ENCODE measurements at places on chromosomes 6 and 20.

GRCh38 chr6:25660512-25660911 is 8.5 kb downstream of the SCGN start:
- no peak for DNase-seq

DNA sequence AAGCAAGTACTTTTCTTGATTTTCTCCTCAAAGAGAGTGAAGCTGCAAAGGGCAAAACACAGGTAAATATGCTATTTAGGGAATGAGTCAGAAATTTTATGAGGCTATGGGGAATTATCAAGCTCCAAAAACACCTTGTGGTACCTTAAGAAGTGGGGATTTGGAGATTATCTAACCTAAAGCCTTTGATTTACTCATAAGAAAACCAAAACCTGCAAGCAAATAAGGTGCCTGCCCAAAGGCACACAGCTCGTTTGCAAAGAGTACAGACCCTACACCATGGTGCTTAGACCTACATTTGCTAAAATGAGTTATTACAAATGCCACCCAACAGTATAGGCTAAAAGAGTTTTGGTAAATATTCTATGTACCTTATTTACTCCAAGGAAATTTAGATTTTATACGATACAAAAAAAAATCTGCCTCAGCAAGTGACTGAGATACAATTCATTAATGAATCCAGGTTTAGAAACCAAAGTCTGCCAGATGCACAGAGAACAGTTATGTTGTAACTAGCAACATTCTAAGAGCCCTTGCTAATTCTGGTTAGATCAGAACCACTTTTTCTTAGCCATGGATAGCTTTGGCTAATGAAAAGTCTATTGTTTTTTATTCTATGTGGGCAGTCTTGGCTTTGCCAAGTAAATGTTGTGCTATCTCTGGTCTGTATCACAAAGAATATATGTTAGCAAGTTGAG is 101.5 kb downstream of the KHDC1L start:
- DNase-seq = no peak

DNA sequence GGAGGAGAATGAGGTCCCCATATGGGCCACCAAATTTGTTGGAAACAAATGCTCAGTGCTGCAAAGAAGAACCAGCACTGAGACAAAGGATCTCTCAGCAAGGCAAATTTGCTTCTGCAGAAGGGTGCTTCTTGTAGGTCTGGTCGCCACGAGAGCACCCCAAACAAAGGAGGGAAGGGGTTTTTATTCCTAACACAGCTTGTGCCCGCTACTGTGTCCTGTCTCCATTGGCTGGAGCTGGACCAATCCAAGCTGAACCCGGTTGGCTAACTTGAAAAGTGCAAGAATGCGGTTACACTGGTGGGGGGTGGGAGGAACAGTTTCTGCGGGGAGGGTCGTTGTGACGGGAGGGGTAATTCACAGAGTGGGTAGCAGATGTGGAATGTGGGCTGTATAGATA is 54.1 kb upstream of the TULP1 start:
- no peak for DNase-seq

DNA sequence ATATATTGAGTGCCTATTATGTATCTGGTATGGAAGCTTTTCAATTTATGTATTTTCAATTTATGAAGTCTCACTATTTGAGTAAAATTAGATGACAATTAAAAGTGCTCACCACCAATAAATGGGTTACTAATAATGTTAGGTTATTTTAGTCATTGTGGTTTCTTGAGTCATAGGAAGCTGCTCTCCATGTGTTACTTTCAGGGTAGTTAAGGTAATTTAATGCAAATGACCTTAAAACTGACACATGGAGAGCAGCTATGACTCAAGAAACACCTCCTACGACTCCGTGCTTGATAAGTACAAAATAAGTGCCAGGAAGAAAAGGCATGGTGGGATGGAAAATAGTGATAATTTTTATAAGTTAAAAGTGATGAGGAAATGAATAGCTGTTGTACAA is 16.5 kb upstream of the TINAG start:
- DNase-seq = no peak

- no peak for DNase-seq
Measured at GRCh38 chr6:155100087-155100486, 105.0 kb downstream of the TIAM2 start.

GRCh38 chr6:47256361-47256760 is 53.3 kb downstream of the TNFRSF21 start:
- no peak for DNase-seq

- no peak for DNase-seq
Measured at GRCh38 chr6:14458669-14459266, 341.2 kb downstream of the CD83 start.

- DNase-seq = no peak
Measured at GRCh38 chr6:163897030-163897429, 482.5 kb downstream of the QKI start.

GRCh38 chr20:62603021-62603906 is 39.0 kb upstream of the SLCO4A1 start:
- no peak for DNase-seq

- no peak for DNase-seq
Measured at GRCh38 chr20:15763366-15763765, 809.9 kb downstream of the KIF16B start.

GRCh38 chr6:20362623-20363022 is 39.1 kb upstream of the E2F3 start:
- DNase-seq = no peak

All from NCI-H187 (cell line).